EL (cell line): ENCODE measurements at places on chromosomes 5 and 9.

DNA sequence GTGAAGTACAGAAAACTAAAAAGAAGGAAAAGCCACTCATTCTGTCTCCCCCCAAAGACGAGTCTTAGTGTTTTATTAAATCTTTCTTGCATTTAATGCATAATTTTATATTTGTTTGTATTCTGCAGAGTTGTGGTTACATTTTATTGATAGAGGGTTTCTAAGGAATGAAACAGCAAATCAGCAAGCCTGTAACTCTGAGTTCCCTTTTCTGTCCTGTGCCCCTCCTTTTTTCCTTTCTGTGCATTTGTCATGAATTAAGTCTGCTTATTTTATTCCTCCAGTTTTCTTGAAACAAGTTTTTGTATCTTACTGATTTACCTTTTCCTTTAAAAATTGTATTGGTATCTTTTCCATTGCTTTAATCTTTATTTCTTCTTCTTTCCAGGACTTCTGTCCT, 132.8 kb downstream of the MUSK start:
- DNase-seq: no peak

DNA sequence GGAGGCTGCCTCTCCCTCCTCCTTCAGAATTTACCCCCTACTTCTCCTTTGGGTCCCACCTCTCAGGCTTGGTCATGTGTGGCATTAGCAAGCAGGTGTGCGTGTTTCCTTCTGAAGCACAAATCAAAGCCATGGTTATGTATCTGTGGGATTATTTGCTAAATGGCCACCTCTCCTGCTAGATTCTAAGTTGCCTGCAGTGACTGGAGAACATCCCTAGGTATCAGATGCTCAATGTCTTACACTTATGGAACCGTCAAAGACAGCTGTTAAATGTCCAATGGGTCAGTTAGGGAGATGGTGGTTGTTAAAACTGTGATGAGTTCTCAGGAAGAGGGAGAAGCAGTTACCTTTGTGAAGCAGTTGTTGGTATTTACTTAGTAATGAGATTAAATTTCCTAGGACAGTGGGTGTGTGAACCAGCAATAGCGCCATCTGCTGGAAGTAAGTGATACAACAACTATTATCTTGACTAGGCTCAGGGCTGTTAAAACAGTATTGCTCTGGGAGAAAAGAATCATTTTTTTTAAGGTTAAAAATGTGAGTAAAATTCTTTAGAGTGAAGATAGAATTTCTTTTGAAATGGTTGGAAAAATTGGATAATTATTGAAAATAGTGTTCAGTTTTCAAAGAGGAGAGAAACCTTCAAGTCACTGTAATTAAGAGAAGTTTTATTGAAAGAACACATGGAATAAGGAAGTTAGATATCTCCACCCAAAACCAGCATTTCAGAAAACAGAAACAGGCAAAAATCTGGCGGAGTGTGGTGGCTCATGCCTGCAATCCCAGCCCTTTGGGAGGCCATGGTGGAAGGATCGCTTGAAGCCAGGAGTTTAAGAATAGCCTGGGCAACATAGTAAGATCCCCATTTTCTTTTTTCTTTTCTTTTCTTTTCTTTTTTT, 71.3 kb downstream of the TMC1 start:
- peak; percentile 63 for DNase-seq

DNA sequence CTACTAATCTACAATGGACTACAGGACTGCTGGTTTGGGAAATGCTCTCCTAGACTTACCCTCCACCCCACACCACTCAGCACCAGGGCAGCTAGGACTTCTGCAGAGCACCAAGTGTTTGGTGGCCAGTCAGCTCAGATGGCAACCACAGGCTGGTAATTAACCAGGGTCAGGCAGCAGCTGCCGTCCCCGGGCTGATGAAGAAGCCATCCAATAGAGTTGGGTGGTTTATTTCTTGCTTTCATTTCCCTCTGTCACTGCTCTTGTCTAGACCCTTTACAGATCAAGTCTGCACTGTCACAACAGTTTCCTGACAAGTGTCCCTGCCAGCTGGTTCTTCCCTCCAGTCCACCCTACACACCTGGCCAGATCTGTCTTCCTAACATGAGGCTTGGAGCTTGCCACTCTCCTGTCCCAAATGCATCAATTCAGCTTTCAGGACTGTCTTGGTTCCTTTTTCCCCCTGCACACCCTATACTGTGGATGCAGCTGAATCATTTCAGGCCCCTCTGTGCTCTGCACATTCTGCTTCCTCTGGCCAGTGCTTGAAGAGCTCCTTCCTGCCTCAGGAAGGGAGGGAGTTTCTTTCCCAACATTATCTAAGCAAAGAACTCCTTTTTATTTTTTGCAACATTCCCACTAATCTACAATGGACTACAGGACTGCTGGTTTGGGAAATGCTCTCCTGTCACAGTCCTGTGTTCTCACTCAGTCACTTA, 30.2 kb upstream of the HSPA9 start:
- no peak for DNase-seq

DNA sequence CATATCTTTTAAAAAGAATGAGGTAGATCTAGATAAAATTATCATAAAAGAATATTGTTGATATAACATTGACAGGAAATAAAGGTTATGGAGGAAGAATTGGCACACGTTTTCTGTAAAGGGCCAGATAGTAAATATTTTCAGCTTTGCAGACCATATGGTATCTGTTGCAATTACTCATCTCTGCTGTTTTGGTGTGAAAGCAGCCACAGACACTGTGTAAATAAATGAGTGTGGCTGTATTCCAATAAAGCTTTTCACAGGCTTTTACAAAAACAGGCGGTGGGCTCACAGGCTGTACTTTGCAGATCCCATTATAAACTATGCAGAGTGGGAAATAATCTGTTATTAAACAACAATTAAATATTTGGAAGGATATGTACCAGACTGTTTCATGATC, 87.4 kb downstream of the SGCD start:
- no peak for DNase-seq

- DNase-seq: no peak
Measured at GRCh38 chr5:32331935-32332274, 19.2 kb upstream of the MTMR12 start.

- DNase-seq: no peak
Measured at GRCh38 chr9:121450241-121450640, 49.4 kb downstream of the GGTA1 start.

DNA sequence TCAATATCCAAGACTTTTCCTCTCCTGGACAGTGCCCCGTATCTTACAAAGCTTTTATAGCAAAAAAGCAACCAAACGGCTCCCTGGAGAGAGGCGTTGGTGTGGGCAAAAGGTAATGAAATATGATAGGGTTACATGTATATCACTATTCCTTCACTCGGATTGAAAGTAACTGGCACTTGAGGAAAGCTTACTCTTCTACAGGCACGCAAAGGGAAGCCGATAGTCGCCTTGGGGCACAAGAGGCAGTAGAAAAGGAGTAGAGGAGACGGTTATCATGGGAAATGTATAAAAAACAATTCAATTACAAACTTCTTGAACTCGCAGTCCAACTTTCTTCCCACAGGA, 1.1 kb downstream of the DIAPH1 start:
- DNase-seq: no peak

DNA sequence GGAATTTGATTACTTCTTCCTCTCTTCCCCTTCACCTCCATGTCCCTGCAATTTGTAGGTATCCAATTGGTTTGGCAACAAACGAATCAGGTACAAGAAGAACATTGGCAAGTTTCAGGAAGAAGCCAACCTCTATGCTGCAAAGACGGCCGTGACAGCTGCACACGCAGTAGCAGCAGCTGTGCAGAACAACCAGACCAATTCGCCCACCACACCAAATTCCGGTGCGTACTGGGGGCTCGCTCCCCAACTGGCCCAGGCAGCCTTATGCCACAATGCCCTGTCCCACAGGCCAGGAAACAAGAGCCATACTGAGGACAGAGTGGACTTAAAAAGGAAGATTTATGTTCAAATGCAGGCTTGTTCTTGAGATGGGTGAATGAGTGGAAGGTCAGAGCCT, 213.5 kb downstream of the PBX3 start:
- no peak for DNase-seq

DNA sequence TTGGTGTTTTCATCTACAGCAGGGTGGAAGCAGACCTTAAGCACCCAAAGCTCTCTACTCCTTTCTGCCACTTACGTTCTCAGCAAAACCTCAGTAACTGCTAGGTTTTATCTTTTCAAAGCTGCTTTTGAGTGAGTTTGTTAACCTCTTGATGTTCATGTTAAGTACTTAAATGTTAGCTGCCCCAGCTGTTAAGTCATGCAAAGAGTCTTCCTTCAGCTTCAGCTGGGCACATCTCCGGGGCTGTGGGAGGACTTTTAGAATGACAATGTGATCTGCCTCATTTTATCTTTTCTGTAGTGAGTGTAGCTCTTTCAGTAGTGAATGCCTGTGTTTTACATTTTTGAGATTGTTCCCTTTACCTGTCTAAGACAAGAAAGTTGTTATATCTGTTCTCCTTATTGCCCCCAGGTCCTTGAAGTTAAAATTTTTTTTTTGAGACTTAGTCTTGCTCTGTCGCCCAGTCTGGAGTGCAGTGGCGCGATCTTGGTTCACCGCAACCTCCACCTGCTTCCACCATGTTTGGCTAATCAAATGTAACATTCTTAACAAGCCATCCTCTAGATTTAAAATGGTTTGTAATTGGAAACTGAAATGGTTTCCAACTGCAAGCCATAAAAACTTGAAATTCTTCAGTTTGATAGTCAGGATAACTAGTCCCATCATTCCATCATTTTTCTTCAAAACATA, 19.6 kb downstream of the KDM4C start:
- no peak for DNase-seq

GRCh38 chr5:121399879-121400278, 451.8 kb upstream of the FTMT start:
- no peak for DNase-seq

GRCh38 chr5:50751064-50751657, 84.7 kb downstream of the PARP8 start:
- DNase-seq: peak; percentile 43

GRCh38 chr5:6843821-6844220, 130.6 kb downstream of the TENT4A start:
- no peak for DNase-seq

- DNase-seq: peak; percentile 17
Measured at GRCh38 chr9:101791938-101792337, 53.5 kb upstream of the GRIN3A start.

DNA sequence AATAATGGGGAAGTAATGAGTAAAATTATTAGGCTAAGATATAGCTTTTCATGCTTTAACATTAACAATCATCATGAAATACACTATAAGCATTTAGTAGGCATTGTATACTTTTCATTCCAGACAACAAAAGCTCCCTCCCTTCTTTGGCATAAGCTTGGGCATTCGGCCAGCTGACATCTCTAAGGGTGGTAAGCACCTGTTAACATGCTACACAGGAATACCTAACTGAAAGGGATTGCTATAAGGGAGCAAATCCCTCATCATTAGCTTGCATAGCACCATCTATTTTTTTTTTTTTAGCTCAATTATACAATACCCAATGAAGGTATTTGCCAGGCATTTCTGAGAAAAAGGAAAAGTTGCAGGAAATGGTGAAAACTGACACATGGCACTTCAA, 16.6 kb downstream of the STRBP start:
- no peak for DNase-seq

DNA sequence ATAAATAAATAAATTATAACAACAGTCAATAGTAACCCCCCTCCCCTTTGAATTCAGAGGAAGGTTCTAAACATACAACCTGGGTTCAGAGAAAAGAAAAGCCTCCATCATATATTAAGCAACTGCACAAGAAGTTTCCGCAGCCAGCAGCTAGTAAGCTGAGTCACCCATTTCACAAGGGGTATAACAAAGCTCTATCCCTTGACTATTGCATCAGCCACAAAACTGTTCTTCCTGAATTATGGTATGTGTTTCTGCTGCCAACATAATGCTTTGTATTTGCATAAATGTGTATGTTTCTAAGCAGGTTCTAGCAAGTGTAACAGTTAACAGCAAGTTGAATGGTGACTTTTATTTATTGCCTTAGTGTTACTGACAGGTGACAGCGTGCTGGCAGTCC, 6.8 kb upstream of the CEP120 start:
- peak; percentile 86 for DNase-seq

- no peak for DNase-seq
Measured at GRCh38 chr5:131986161-131986912, 25.1 kb downstream of the ACSL6 start.

DNA sequence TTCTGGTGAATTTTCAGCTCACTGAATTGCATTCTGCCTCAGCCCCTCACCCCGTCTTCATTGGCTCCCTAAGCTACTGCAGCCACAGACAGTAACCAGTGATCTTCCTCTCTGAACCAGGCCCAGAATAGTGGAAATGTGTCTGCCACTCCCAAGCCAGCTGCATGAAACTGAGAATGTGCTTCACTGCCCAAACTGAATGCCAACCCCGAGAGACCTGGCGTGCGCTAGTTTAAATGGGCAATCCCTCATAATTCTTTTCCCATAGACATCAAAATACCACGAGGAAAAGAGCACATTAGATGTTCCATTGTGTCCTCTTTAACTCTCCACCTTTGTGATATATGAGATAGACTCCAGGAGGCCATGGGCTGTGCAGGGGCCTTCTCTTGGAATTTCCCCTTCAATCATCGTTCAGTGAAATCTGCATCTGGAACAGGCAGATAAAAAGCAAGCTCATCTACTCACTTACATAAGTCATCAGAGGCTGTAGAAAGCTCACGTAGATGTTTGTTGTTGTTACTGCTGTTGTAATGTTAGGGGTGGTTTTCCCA, 320.2 kb downstream of the NFIB start:
- DNase-seq: no peak

- DNase-seq: no peak
Measured at GRCh38 chr9:89340332-89340731, 22.0 kb downstream of the SECISBP2 start.

DNA sequence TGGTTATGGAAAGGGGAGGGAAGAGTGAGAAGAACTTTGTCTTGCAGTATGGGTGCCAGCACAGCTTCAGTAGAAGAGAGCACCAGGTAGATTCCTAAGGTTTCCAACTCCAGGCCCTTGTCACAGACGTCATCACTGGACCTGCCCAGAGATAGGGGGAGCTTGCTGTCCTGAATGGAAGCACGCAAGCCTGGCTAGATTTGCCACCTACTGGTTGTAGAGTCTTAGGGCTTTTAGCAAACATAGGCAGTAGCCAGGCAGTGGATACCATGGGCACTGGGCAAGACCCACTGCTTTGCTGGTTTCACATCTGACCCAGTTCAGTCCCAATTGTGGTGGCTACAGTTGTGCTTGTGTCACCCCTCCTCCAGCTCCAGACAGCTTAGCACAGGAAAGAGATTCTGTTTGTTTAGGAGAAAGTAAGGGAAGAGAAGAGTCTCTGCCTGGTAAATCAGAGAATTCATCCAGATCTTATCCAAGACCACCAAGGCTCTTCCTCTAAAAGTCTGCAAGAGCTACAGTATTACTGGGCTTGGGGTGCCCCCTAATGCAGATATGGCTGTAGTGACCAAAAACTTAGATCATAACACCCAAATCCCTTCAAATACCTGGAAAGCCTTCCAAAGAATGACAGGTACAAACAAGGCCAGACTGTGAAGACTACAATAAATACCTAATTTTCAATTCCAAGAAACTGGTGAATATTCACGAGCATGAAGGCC, 158.9 kb downstream of the HINT1 start:
- DNase-seq: no peak

DNA sequence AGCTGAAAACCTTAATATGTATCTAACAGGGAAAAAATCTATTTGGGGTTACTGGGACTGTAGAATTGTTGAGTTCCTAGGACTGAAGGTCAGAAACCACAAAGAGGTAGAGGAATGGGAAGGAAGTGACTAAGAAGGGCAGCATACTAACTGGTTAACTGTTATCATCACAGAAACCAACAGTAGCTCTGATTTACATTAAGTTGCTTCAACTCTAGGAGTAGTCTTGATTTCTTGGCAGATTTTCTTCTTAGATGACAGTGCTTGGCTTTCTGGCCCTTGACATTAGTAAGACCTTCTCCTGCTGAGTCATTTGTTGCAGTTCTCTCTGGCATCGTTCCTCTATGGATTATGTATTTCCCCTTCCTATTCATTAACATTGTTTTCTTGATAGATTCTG, 116.1 kb upstream of the RASA1 start:
- DNase-seq: peak; percentile 94
